ENCODE measurements at places on chromosomes 3 and 15.

DNA sequence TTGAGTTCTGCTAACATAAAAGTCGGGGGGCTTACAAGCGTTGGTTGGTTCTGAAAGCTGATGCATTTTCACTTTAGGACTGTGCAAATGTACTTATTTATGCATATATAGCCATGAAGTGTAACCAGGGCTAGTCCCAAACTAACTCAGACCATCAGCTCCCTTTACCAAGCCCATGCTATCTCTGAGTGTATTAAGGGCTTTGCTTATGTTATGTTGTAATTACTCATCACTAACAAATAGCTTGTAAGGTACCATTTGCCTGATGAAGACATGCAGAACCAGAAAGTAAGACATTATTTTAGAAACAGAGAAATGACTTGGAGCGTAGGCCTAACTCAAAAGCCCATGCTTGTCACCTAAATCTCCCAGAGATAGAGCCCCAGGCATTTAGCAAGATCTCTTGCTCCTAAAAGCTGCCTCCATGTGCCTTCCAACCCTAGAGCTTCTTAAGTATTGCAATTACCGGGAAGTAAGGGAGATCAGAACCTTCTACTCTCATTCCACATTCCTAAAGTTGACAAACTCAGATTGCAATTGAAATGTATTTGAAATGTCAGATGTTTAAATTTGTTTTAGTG is 362.9 kb upstream of the RBMS3 start:
- DNase-seq, result no peak

DNA sequence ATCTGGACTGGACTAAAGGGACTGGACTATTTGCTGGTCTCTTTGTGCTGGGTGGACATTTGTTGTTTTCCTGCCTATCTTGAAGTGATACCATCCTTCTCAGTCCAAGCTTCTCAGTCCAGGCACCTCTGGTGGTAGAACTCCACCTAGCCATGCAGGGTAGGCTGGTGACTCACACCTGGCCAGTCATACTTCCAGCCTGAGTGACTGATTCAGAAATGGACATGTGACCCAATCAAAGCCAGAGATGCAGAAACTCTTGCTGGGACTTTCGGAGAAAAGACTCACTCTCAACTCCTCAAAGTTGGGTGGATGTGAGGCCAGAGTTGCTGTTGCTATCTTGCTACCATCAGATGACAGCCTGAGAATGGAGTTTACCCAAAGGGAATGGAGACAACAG is 5.6 kb upstream of the ASB14 start:
- DNase-seq, result no peak

DNA sequence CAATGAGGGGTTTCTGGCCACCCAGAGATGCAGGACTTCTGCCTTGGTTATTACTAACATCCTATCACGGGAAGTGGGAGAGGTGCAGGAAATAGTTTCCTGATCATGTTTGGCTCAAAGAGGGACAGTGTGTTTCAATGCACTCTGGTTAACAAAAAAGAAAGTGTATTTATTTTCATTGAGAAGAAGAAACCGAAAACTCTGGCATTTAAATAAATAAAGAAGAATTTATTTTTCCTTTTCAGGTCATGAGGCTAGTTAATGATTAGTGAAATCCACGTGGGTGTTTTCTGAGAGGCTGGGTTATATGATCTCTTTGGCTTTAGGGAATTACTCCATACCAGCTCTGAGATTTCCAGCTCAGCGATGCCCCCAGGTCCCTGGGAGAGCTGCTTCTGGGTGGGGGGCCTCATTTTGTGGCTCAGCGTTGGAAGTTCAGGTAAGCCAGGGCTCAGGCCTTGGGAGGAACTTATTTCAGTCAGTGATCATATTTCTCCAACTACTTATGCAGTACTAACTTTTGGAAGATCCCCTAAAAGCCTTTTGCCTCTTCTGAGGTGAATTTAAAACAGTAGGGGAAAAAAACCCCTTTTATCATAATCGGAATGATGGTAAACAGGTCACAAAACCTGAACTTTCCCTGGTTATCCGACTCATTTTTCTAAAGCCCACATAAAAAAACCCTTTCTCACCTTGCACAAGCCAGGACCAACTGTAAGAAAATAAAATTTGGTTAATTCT is at the start of gene PLA1A:
Gene PLA1A (plus strand): TSS at position 338 of the 741 bp plus-strand sequence. CDS start 29 bp downstream, at position 367.
- no peak for DNase-seq

DNA sequence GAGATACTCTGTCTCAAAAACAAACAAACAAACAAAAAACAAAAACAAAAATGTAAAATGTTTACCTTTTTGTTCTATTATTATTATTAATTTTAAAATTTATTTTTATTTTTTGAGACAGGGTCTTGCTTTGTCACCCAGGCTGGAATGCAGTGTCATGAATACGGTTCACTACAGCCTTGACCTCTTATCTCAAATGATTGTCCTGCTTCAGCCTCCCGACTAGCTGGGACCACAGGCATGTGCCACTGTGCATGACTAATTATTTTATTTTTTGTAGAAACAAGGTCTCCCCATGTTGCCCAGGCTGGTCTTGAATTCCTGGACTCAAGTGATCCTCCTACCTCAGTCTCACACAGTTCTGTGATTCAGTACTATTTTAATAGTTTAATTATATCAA is 5.7 kb upstream of the SLC25A26 start:
- no peak for DNase-seq

GRCh38 chr3:23481616-23482278 is 278.6 kb downstream of the UBE2E2 start:
- no peak for DNase-seq

- DNase-seq, result peak; percentile 46
These were observed 208.0 kb downstream of the ERC2 start for GRCh38 chr3:56260262-56260661.

DNA sequence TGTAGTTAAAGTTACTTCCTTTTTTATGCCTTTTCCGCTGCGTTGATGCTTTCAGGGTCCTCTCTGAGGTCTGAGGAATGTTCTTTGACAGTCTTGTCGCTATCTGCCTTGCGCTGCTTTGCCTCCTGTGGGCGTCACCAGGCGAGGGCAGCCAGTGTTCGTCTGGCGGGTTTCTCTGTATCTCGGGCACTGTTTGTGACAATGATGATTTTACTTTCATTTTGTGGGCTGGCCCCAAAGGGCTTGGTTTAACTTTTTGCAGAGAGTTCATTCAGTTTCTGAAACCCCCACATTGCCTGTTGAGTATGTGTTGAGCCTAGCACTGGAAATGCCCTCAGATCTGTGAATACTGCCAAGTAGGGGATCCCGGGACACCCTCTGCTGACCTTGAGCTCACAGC is 24.6 kb upstream of the SACM1L start:
- DNase-seq, result no peak

DNA sequence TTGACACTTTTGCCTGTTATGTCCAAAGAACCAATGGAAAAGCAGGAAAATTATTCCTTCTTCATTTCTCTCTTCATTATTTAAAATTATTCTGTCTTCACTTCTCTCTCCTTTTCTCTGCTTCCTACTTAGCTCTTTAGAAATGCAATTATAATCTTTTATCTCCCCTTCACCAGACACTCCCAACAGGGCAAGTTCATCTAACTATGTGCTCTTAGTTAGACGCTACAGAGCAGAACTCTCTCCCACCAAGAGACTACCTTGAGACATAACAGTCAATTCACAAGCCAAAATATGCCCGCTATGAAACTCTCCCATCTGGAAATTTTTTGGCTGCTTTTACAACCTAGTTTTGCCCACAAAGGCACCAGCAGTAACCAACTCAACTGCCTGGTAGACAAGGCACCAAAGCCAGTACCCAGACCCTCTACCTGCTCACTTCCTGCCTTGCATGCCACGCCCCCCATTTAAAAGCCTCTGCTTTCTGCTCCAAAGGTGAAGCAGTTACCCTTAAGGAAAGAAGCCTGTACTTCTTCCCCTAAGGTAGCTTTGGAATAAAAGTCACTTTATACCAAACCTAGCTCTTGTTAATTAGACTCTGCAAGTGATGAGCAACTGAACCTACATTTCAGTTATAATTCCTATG is 28.1 kb downstream of the CCRL2 start:
- no peak for DNase-seq

DNA sequence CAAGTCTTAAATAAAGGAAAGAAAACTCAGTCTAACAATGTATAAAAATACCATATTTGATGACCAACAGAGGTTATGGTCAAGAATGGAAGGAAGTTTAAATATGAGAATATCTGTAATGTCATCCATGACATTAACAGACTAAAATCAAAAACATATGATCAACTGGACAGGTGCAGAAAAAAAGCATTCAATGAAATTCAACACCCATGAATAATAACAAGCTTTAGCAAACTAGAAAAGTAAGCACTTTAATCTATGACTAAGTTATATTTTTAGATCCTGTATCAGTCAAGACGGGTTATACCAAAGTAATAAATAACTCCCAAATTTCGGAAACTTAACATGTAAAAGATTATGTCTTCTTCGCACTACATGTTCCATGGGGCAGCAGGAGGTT is 61.8 kb downstream of the CFAP20DC start:
- no peak for DNase-seq

- DNase-seq, result no peak
These were observed 9.0 kb downstream of the UBXN7 start for GRCh38 chr3:196423044-196423781.

DNA sequence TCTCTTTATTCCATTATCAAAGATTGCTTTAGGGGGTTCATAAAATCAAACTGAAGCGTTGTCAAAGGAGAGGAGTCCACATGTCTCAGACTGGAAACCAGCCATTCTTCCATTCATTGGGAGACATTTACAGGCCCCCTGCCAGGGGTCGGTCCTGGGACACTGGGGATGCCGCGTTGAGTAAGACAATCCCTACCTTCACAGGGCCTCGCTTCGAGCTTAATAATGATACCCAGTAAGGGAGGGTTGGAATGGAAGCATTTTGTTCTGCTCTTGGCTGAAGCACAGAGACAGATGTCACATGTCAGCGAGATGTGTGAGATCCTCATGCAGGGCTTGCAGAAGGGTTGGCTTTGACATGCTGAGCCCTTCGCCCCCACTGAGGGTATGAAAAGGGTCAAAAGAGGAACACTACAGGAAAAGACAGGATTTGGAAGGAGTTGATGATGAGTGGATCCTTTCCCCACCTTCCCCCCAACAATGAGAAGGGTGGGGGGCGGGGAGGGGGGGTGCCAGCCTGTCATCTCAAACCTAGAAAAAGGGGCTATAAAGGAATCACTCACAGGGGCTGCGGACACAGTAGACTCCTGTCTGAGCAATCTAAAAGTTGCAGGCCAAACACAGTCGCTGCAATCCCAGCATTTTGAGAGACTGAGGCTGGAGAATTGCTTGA is 25.6 kb upstream of the ARL8B start:
- no peak for DNase-seq

DNA sequence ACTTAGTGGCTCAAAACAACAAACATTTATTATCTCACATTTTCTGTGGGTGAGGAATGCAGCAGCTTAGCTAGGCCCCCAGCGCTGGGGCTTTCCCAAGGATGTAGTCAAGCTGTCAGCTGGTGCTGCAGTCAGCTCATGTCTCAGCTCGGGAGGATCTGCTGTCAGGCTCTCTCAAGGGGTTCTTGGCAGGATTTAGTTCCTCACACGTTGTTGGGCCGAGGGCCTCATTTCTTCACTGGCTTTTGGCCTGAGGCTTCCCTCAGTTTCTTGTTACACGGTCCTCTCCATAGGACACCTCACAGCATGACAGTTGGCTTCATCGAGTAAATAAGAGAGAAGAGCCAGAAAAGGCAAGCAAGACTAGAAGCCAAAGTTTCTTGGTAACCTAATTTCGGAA is 13.7 kb upstream of the U2SURP start:
- no peak for DNase-seq

- DNase-seq, result no peak
These were observed 47.7 kb downstream of the UMPS start for GRCh38 chr3:124777762-124778470.

DNA sequence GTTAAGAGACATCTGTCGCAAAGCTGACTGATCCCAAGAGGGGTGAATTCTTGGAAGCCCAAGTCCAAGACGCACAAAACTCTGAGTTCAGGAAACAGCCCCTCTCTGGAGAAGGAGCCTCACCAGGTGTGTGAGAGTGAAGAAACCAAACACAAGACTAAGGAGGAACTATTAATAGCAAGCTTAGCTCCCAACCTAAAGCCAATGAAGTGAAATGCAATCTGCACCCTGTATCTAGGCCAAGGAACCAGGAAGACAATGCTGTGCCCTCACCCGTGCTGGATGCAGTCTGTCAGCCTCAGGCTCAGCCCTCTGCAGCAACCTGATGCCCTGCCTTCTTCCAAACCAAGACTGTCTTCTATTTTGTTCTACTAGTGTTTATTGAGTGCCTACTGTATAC is 22.5 kb upstream of the THBS1 start:
- DNase-seq, result no peak

DNA sequence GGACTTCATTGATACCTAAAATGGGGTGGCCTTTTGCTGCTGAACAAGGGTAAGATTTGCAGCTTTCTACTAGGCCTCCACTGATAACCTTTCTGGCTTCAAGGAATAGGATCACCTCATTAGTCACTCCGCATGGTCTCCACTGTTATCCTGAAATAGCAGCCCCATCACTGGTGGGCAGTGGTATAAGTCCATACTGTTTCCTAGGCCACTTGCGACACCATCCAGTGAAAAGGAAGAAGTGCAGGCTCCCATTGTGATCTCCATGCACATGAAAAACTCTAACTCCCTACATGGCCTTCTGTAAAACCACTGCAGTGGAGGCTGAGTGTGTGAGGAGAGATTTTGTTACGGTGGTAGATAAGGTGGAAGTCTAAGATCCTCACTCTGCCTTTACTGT is 1455.9 kb downstream of the SI start:
- DNase-seq, result peak; percentile 32

GRCh38 chr3:128278130-128278529 is 124.8 kb downstream of the EEFSEC start:
- DNase-seq, result no peak

DNA sequence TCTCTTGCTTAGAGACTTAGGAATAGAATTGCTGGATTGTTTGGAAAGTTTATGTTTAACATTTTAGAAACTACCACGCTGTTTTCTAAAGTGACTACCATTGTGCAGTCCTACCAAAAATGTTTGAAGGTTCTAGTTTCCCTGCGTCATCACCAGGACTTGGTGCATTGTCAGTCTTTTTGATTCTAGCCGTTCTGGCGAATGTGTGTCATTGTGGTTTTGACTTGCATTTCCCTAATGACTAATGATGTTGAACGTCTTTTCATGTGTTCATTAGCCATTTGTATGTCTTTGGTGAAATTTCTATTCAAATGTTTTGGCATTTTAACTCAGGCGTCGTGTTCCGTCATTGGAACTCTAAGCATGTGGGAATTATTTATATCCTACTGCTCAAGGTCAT is 58.0 kb downstream of the CHD2 start:
- DNase-seq, result no peak

DNA sequence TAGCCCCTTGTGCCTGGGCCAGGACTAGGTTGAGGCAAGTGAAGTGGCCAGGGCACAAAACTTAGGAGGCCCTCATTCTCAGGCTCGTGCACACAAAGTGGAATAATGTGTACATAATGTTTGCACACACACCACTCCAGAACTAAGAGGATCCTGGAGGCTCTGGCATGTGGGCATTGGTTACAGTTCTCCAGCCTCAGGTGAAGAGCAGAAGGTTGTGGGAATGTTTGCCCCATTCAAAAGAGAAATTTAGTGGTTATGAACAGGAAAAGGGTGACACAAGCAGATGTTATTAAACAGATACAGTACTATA is 31.3 kb downstream of the ASB7 start:
- DNase-seq, result no peak

GRCh38 chr3:184241447-184242296 is 7.1 kb downstream of the ALG3 start:
- peak; percentile 55 for DNase-seq

Data from WTC11 (cell line).